ENCODE measurements at places on chromosomes 3 and 15. TPM values are rescaled to one million over a fixed set of nuclear protein-coding genes. Genes with fewer than 3 reads are reported as not detected.

PRR20G gene
- total RNA-seq, result not detected

C2CD4B gene
- 0.74 TPM for total RNA-seq

NEO1 gene
- 2.7 TPM for total RNA-seq

CDHR4 gene
- 0.32 TPM for total RNA-seq

MYRIP gene
- not detected for total RNA-seq

TMEM108 gene
- total RNA-seq, result not detected

AHSG gene
- total RNA-seq, result not detected
